ENCODE measurements at places on chromosomes 11 and 22.

DNA sequence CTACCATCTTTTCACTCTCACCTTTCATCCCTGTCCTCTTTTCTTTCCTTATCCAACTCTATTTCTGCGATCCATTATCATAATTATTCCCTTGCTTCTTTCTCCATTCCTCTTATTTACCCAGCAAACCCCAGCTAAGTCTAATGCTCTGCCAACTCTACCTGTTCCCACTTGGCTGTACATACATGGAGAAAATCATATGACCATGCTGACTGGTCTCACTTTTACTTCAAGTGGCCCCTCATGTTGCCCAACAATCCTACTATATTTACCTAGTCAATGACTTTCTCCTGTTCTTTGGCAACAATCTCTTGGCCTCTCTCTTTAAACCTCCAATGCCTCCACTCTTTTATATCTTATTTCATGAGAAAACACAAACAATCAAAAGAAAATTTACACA lies 94.1 kb downstream of the USP35 start:
- DNase-seq = no peak

DNA sequence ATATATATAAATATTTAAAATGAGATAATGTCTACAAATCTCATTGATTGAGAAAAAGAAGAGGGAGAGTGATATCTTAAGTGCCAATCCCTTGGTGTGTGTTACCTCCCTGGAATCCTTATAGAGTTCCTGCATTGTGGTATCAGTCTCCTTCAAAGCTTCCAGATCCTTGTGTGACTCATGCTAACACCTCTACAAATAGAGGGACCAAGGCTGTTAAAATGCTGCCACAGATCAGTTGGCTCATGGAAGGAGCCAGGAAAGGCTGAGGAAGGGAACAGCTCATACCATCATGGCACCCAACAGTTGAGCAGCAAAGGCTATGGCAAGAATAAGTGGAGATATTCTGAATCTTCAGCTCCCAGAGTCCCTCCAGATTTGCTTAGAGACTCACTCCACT lies 163.6 kb upstream of the ISX start:
- no peak for DNase-seq

GRCh38 chr11:22558664-22559063 lies 67.0 kb downstream of the FANCF start:
- peak; percentile 62 for DNase-seq

- DNase-seq = peak; percentile 34
Observed at GRCh38 chr11:61870541-61871031, 20.8 kb downstream of the FADS3 start.

GRCh38 chr11:20421946-20422345 lies 34.4 kb downstream of the PRMT3 start:
- no peak for DNase-seq

GRCh38 chr22:38866399-38867123 lies 5.5 kb downstream of the CBX6 start:
- DNase-seq = no peak

DNA sequence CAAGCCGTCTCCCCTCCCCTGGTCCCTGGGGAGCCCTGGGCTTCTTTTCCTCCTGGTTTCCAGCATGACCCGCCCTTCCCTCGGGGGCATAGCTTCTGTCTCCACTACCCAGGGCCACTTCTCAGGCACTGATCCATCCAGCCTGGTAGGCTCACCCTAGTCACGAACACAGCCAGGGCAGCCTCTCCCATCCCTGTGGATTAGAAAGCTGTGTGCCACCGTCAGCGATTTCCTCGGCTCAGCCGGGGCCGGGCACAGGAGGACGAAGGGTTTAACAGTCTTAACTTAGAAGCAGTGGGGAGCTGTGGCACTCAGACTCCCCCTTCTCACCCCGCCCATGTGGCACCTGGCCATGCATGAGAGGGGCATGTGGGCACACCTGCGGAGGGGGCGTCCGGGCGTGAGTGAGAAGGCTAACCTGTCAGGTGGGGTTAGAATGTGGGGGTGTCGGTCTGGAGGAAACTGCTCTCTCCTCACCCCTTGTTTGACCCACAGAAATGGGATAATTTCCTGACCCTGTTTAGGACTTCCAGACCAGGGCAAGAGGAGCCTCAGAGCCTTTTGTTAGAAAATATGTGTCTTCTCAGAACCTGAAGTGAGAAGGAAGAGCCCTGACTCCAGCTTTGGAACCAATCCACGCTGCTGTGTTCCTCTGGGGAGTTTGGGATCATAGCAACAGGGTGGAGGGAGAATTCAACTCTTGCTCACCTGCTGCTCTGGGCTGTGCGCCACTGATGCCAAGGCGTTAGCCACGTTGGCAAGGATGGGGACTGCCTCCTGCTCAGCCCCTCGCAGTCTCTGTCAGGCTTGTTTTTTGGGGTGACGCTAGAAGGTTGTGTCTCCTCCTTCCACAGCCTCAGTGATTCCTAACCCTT lies 14.6 kb downstream of the GLB1L2 start:
- no peak for DNase-seq

GRCh38 chr11:78070621-78071020 lies 7.0 kb downstream of the THRSP start:
- no peak for DNase-seq

- peak; percentile 89 for DNase-seq
Observed at GRCh38 chr11:115699733-115700132, 195.5 kb upstream of the CADM1 start.

DNA sequence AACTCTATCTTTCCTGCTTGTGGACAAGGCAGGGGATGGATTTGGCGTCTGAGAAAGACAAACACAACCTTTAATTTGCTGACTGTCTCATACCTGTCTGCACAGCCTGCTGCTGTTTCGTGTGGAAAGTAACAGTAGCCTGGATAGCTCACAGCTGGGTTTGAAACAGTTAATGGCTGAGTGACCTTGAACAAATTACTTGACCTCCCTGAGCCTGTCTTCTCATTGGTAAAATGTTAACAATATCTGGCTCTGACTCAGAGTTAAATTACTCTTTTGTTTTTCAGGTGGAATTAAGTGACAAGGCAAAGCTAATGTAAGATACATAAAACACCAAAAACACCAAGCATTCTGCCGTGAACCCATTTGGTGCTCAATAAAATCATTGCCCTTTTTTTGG lies 41.1 kb upstream of the ADA2 start:
- no peak for DNase-seq

- DNase-seq = no peak
Observed at GRCh38 chr22:24445481-24446259, 18.3 kb downstream of the ADORA2A start.

DNA sequence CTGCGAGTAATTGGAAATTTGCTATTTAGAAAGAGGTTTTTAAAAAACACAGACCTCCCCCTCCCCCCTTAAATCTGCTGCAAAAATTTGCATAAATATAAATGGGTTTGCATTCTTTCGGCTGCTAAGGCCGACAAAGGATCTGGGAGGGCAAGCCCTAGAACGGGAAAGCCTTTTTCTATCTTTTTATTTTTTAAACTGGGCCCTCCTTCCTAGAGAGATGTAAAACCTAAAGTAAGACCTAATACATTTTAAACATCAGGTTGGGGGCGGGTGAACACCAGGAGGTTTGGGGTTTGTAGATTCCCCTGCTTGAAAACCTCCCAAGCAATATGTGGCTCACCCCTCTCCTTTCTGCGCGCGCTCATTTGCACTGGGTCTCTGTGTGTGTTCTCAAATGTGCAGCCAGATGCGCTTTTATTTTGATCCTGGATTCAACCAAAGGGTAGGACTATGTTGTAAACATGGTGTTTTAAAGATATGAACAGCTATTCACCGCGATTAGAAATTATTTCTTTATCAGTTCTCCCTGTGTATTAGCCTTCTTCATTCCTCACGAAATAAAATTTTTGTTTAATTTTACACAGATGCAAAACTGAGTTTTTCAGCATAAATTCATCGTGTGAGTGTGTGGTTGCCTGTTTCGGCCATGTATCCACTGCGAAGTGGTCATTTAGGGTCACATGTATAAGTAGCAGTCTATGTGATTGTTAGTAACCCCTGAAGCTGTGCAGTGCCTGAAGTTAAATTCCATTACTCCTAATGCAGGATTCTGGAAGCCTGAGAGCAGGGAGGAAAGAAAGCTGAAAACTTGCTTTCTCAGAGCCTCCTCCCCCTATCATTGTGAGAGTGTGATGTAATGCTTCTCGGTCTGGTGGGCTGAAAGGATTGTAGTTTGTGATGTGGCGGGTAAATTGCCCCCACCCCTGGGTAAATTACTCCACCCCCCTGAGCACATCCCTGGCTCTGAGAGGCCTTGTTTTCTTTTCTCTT lies 988 bp downstream of the TNRC6B start:
- DNase-seq = peak; percentile 86

DNA sequence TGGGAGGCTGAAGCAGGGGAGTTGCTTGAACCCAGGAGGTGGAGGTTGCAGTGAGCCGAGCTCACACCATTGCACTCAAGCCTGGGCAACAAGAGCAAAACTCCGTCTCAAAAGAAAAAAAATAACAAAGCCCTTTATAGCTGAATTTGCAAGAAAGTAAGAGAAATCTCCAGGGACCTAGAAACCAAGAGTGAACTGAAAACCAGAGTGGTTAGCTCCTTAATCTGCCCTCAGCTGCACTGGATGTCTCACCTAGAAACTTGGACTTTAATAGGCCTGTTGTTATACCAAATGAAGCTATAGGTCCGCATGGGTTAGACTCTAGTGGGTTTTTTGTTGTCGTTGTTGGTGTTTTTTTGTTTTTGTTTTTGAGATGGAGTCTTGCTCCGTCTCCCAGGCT lies 4.1 kb downstream of the NEU3 start:
- no peak for DNase-seq

DNA sequence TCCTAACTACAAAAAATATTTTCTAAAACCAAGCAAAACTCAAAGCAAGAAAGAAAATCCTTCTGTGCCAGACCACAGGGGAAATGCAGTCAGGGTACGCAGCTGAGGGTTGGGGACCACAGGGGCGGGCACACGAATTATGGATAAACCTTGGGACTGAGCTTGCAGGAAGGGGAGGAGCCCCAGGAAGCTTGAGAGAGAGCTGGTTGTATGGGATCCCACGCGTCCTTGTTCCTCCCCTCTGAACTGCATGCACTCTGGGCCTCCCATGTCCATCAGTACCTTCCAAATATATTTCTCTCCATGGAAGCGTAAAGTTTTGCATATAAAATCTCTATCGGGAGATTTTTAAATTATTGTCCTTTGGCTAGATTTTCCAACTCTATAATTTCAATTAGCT lies 673.4 kb downstream of the TBC1D22A start:
- DNase-seq = no peak

DNA sequence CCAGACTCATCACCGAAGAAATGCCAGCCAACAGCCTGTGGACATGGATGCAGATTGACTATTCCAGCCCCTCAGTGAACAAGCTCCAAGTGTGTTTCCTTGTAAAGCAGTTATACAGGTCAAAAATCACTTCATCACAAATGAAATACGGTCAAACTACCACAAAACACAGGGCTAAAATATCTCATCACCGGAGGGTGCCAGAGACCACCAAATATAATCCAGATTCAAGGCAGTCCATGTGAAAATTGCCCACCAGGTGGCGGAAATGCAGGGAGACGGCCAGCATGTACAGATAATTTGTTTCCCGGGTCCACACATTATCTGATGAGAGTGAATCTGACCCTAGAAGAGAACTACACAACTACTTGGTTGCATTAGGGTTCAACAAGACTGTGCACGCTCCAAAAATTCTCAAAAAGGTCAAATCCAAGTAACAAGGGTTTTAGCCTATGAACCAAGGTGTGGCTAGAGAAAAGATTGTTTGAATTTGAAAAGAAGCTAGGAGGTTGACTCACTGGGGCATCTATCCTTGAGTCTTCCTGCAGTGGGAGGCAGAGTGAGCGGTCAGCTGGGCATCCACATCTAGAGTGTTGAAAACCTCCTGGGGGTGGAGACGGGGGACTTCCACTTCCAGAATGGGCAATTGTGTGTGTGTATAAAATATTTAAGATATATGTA lies 71.7 kb downstream of the IGLL5 start:
- peak; percentile 70 for DNase-seq

- DNase-seq = no peak
Observed at GRCh38 chr11:120020981-120021380, 116.9 kb downstream of the TRIM29 start.

- no peak for DNase-seq
Observed at GRCh38 chr22:39651053-39651996, 80.8 kb downstream of the CACNA1I start.

- DNase-seq = no peak
Observed at GRCh38 chr11:36006556-36006955, 62.7 kb downstream of the LDLRAD3 start.

GRCh38 chr11:78381865-78382264 lies 35.8 kb downstream of the GAB2 start:
- no peak for DNase-seq

DNA sequence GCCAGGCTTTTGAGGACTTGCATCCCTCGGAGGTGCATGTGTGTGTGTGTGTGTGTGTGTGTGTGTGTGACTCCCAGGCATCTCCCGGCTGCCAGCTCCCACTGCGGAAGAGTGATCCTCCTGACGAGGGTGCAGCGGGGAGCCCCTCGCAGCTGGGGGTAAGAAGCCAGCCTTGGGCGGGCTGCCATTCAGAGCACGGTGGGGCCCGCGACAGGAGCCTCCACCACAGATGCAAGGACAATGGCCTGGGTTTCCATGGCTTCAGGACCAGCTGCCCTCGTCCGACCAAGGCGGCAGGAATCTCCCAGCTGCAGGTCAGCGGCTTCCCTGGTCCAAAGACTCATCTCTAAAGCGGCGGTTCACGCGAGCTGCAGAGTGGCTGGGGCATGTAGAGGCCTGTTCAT lies 908.5 kb downstream of the BRD1 start:
- no peak for DNase-seq

GRCh38 chr22:20803696-20804324 lies 29.9 kb downstream of the SERPIND1 start:
- peak; percentile 42 for DNase-seq

GRCh38 chr11:11370255-11370961 lies 17.4 kb upstream of the CSNK2A3 start:
- no peak for DNase-seq

All from fibroblast of skin of scalp (primary cell).